ENCODE measurements at places on chromosomes 13 and 19.

DNA sequence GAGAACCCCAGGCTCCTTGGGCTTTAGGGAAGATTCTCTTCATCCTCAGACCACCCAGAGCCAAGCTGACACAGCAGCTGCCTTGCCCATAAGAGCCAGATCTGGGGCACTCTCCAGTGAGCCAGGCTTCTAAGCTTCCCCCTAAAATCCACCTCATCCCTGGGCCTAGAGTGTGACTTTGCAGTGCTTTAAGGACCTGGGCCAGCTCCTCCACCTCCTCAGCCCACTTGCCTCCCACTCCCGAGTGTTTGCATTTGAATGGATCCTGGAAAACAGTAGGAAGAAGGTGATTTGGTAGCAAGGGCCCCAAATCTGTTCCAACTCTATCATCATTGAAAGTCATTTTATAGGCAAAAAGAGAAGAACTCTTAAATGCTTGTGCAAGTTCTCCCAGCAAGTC is 108.7 kb upstream of the UBL3 start:
- DNase-seq = no peak

DNA sequence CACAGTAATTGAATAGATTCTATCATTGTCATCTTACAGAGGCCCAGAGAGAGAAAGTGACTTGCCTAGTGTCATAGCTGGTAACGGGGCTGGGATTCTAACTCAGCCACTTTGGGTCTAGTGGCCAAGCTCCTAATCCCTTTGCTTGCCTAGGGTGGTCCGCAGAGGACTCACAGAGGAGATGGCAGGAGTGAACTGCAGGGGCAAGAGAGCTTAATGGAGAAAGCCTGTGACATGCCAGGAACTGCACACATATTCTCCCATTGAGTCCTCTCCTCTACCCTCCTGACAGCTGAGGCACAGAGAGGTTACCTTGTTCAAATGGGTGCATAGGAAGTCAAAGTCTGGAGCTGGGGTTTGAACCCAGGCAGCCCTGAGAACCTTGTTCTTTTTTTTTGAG is 2.7 kb downstream of the LSR start:
- DNase-seq = no peak

GRCh38 chr13:99725644-99726043 is 224.4 kb downstream of the TM9SF2 start:
- DNase-seq = no peak

DNA sequence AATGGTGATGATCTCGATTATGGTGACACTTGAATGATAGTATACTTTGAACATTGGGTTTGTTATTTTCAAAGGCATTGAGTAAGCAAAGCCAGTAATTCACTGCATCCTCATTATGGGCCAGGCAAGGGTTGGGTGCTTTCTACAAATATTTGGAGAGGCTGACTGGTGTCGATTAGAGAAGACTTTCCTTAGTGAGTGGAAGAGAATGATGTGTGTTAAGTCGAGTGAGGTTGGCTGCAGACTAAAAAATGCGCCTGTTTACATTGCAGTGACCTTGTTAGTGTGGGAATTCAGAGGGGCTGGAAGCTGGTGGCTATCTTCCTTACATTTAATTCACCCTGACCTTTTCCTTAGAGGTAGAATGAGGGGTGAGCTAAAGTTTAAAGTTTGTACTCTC is 22.4 kb upstream of the RNF113B start:
- DNase-seq = no peak

DNA sequence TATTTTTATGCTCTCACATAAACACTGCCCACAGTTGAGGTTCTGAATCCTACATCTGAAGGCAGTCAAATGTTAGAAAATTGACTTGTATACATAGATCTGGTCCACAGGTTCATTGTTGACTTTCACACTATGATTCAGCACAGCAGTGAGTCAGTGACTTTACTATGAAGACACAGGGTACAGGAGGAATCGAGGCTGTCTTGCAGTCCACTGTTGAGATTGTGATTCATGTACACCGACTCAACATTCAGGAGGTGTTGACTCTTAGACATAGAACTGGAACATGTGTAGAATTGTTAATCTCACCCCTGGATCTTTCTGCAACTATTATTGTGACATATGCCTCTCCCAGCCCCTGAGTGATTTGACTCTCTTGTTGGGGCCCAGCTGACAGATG is 74.3 kb upstream of the ZNF43 start:
- DNase-seq = no peak

DNA sequence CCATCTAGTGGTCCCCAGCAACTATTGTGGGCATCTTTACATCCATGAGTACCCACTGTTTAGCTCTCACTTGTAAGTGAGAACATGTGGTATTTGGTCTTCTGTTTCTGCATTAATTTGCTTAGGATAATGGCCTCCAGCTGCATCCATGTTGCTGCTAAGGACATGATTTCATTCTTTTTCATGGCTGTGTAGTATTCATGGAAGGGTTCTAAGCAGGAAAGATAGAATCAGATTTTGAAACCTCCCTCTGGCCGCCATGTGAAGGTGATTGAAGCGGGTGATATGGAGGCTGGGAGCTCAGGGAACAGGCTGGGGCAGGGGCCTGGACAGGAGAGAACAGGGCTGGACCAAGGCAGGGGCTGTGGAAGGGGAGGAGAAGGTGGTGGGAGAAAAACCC is 20.1 kb downstream of the LTBP4 start:
- DNase-seq = no peak
